ENCODE measurements at places on chromosomes 3 and 15.

GRCh38 chr15:67946701-67947100, 106.9 kb upstream of the RNU6-1 start:
- DNase-seq, result no peak

GRCh38 chr3:49600781-49601180, 46.5 kb downstream of the BSN start:
- DNase-seq, result no peak

DNA sequence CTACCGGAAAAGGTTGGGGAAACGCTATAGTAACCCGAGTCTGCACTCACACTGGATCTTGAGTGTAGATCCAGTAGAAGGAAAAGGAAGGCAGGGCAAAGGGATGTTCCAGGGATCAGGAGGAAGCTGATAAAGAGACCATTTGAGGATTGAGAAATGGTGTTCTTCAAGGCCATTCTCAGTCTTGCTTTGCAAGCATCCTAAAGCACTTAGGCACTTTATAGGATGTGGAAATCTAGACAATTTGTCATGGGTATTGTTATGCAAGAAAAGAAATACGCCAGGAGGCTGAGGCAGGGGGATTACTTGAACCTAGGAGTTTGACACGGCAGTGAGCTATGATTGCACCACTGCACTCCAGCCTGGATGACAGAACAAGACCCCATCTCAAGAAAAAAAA, 13.2 kb upstream of the SCAMP5 start:
- DNase-seq, result no peak

GRCh38 chr15:25810631-25811091, 52.5 kb downstream of the ATP10A start:
- peak; percentile 28 for DNase-seq

- DNase-seq, result no peak
These were observed 66.0 kb downstream of the HMCES start for GRCh38 chr3:129344540-129345220.

DNA sequence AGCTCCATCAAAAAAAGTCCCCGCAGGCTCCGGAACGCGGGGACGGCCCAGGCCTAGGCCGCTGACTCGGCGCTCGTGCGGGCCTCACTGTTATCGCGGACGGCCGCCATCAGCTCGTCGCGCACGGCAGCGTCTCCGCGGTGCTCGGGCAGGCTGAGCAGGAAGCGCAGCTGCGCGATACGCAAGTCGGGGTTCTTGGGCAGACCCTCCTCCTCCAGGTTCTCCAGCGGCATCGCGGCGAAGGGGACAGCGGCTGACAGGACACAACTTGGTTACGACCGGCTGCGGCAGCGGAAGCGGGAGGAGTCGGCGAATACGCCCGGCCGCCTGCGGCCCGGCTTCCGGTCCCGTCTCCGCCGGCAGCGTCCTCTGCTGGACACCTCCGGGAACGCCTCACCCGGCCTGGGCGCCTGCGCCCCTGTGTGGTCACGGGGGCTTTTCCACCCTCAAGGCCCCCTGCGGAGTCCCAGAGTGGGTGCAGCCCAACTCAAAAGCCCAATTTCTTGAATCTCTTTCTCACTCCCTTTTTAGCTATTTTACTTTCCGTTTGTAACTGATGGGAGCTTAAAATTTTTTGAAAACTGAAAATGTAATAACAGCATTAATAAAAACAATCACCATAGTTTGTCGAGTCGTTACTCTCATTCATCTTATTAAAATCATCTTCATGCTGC, at the start of gene PSMD6:
Gene PSMD6, minus strand, starts transcription at position 308 of the 674 bp plus-strand sequence. Its CDS starts 75 bp downstream, at position 233.
- DNase-seq, result peak; percentile 88

GRCh38 chr3:117129516-117129915, 419.9 kb downstream of the TUSC7 start:
- no peak for DNase-seq

DNA sequence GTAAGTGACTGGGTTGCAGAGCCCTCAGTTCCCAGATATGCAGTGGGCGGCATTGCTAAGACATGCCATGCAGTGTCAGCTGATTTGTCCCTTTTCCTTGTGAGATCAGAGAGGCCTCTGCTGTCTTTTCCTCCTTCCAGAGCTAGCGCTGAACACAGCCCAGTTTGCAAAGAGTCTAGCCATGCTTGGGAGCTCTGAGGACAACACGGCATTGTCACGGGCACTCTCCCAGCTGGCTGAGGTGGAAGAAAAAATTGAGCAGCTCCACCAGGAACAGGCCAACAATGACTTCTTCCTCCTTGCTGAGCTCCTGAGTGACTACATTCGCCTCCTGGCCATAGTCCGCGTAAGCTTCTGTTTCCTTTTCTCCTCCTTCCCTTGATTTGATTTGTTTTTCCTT, 20.0 kb upstream of the SNX22 start:
- no peak for DNase-seq

DNA sequence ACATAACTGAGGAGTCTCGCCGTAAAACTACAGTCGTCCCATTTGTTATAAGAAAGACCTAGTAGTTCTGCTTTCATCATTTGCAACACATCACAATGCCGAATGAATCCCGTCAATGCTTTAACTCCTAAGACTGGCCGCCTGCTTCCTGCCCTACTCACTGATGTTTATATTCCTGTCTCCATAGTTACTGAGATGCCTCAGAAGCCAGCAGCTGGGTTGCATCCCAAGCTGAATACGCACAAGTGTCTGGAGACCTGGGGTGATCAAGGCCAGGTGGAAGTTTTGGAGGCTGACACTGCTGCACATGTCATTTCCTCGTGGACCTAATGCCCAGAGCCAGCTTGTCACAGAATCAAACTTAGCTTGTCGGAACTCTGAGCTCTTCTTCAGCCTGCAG, 95.2 kb upstream of the UBE2E1 start:
- DNase-seq, result no peak
